ENCODE measurements at places on chromosomes 1 and 21. TPM values are rescaled to one million over a fixed set of nuclear protein-coding genes. Genes with fewer than 3 reads are reported as not detected.

ZBTB37 gene
- 10.5 TPM for polyA plus RNA-seq

MARK1 gene
- polyA plus RNA-seq, result 11.2 TPM

DCDC2B gene
- 0.34 TPM for polyA plus RNA-seq

TIPRL gene
- polyA plus RNA-seq, result 48.9 TPM

LCE3E gene
- not detected for polyA plus RNA-seq

All from left renal pelvis (tissue), 4 donors.